ENCODE measurements at places on chromosomes 1 and 21.

DNA sequence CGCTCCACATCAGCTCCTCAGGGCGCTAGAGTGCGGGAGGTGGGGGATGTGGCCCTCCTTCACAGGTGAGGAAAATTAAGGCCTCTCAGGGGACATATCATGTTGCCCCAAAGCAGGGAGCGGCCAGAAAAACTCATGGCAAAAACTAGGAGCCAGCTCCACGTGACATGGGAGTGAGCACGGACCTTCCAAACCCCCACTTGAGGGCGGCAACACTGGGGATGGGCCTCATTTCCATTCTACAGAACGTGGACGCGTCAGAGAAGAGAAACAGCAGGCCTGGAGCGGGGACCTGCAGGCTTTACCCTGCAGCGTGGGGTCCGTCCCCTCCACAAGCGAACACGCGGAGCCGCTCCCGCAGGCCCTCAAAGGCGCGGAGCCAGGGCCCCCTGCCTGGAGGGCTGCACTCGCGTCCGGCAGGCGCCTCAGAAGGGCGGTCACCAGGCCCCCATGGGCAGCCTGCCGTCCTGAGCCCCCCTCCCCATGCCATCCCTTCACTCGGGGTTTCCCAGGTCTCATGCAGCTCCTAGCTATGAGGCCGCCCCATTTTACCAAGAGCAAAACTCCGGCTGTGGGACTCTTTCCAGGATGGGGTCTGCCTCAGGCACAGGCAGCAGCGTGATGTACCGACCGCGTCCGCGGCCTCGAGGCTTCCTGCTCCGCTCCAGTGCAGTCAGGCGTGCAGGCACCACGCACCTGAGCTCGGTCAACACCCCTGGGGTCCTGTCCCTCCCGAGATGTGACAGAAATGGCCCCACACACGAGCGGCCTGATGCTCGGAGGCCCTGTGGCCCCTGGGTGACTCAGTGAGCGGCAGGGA, 5.5 kb downstream of the CFAP410 start:
- DNase-seq, result no peak

GRCh38 chr1:228145463-228146416, 4.0 kb upstream of the GJC2 start:
- DNase-seq, result no peak

DNA sequence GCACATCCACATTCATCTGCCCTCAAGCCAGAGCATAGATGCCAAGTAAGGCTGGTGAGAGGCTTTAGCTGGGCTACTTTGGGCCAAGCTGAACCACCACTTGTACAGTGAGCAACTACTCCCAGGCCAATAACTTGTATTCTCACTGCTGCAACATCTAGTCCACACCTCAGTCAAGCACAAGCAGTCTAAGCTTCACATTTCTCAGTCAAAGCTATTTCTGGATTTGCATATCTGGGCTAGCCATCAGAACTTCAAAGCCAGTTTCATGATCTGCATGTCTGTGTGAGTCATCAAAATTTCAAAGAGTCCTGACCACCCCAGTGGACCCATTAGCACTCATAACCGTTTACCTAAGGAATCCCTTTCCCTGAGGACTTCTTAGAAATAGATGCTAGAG, 77.7 kb upstream of the DIRAS3 start:
- no peak for DNase-seq

DNA sequence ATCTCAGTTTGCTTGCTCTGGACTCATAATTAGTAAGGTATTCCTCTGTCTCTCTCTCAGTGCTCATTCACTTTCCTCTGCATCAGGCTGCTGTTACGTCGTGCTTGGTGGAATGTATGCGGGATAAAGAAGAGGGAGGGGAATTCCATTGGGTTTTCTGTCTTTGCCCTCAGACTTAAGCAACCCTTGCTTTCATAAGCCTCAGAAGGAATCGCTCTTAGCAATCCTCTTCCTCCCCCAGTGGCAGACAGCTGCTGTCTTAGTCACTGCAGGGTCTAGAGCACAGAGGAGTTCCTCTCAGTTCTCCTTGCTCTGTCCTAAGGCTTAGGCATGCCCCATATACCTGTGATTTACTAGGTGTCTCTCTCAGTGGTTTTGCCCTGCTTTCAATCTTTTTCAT, 19.1 kb upstream of the NTMT2 start:
- DNase-seq, result peak; percentile 28

GRCh38 chr1:201013031-201013485, 10.5 kb downstream of the KIF21B start:
- DNase-seq, result no peak

DNA sequence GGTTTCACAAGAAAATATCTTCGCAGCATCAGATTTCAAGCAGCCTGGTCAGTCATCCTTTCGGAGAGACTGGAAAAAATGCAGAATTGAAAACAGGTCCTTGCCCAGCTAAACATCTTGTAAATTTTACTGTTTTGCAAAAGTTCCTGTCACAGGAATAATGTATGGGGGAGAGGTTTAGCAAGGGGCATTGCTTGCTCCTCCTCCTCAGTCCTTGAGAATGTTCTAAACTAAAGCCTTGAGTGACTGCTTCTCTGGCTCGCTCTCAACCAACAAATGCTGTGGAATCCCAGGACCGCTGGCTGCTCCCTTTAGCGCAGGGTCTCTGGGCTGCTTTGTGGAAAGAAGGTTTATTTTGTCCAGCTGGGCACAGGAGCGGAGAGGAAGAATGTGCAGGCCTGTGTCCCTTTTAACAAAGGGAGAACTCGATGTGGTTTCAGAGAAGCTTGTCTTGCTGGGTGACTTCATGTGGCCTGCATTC, 33.6 kb upstream of the FHAD1 start:
- DNase-seq, result peak; percentile 18

GRCh38 chr1:90358448-90358847, 358.7 kb downstream of the BARHL2 start:
- no peak for DNase-seq

DNA sequence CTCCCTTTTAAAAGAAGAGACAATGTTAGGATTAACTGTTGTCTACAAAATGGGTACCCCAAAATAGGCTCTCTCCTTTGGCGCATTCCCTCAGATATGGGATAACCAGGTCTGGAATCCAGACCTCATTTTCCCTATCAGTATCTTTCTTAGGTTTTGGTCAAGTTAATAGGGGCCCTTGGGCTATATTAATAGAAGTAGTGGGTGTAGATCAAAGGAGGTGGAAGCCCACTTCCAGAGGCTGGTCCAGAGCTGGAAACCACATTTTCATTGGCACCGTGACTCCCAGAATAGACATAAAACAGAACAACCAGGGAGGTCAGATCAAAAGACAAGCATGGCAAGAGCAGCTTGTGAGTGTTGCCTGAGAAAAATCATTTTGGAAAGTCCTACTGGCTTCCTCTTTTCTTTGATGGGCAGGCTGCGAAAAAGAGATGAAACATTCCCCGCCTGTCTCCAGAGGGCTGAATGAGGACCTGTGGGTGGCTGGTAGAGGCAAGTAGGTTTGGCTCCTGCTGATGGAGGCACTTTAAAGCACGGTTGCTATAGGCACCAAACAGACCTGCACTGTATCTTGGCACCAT, 25.8 kb upstream of the KIF21B start:
- DNase-seq, result no peak

- no peak for DNase-seq
Measured at GRCh38 chr21:36728371-36729111, 29.6 kb downstream of the SIM2 start.

DNA sequence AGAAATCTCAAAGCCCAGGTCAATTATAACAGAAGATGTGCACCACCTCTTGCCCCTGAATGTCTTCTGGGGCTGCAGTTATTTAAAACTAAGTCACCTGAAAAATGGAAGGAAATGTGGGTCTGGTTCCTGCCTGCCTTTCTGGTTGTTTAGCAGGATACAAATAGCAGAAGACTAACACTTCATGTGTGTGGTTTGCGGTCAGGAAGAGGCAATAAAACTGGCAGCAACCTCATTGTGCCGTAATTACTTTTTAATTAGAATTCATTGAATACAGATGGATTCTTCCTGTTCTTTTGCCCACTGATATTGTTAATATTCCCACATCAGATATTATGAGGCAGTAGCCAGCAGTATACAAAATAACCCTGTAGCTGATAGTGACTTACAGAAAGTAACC, 345.7 kb downstream of the ZNF326 start:
- DNase-seq, result no peak

DNA sequence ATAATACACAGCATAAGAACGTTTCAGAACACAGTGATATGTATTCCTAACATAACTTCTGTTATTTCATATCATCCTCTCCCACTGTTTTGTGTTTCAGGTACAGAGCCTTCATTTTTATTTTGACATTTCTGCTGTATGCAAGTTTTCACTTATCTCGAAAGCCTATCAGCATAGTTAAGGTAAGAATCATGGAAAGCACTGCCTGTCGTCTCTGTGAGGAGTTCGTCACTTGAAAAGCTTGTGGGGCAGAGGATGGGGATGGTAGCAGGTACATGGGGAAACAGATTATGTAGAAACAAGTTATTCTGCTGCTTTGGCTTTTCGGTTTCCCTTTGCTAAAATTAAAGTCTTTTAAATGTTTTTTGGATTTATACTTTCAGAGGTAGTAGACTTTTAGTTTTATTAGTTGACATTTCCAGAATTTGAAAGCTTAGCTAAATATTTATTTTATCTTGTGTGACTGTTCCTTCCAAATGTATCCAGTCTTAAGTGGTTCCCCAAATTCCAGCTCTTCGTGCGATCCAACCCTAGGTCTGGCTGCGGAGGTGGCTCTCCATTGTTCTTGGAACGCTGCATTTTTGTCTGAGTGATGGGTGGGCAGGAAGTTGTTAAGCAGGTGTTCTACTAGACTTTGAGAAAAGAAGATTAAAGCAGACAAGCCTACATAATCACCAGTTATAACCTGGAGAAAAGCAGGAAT, 12.2 kb downstream of the SLC37A1 start:
- no peak for DNase-seq

- no peak for DNase-seq
Measured at GRCh38 chr1:1687846-1688245, 4.7 kb downstream of the SLC35E2B start.

GRCh38 chr1:86154571-86155050, 2.0 kb downstream of the COL24A1 start:
- DNase-seq, result peak; percentile 18

- no peak for DNase-seq
Measured at GRCh38 chr1:166174108-166174507, 7.3 kb upstream of the FAM78B start.

DNA sequence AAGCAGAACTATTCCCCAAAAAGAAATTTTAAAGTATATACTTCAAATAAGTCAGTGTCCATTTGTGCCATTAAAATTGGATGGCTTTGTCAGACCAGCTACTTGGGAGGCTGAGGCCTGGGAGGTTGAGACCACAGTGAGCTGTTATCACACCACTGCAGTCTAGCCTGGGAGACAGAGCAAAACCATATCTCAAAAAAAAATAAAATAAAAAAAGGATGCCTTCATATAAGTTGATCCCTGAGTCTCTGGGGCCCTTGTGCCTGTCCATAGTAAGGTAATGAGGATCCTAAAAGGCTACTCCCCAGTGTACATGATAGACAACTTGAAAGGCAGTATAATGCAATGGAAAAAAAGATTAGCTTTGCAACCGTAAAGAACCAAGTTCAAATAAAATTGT, 81.2 kb upstream of the BARHL2 start:
- no peak for DNase-seq

DNA sequence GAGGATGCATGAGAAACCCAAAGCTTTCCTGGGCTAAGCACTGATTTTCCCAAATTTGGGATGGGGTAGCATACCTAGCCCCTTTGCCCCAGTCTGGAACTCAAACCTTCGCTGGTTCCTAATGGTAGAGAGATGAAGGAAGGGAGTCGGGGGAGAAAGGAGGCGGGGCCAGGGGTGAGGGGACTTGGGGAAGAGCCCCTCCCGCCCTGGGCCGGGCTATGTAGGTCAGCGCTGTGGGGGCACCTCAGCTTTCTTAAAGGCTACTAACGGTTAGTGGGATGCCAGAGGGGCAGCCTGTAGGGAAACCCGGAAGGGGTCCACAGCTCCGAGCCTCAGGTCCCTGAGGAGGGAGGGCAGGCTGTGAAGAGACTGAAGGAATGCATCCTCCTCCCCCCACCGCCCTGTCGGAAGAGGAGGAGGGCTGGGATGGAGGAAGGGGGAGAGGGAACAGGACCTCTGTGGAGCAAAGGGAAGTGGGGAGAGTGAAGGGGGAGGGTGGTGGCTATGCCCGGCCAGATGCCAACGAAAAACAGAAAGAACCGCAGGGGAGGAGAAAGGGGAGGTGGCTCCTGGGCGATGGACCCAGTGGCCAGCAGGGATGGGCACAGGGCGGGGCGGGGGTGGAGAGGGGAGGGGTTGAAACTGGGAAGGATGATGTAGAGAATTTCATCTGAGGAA, 1.3 kb downstream of the CADM3 start:
- no peak for DNase-seq

- DNase-seq, result no peak
Measured at GRCh38 chr21:41683815-41684214, 83.0 kb downstream of the RIPK4 start.

DNA sequence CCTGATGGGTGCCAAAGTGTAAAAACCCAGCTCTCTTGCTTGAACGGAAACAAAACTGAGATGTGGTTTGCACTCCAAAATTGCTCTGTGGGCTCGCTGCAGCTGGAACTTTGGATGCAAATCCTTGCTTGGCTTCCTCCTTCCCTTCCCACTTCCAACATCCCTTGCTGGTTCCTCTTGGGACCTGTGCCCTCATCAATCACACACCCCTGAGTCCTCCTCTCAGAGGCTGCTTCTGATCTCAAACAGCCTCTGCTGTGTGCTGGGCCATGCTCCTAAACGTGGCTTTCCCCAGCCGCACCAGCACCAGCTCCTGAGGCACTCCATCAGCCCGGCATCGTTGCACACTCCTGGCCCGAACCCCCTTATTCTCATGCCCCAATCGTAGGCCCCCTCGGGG, 124.3 kb upstream of the RAB4A start:
- no peak for DNase-seq

DNA sequence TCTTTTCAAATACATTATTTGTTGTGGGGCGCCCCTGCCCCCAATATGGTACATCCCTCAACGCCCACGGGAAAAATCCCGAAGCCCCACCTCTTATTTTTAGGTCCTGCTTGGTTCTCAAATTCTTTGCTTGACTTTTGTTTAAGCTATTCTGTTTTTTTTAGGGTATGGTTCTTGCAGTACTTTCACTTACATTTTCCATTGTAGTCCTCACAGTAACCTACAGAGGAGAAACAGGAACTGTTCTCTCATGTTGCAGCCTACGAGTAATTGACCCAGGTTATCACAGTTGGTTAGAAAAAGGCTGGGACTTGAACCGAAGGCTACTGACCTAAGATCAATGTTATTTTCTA, 697 bp upstream of the C21orf91 start:
- DNase-seq, result no peak

- no peak for DNase-seq
Measured at GRCh38 chr1:197342669-197343068, 74.6 kb downstream of the CRB1 start.

DNA sequence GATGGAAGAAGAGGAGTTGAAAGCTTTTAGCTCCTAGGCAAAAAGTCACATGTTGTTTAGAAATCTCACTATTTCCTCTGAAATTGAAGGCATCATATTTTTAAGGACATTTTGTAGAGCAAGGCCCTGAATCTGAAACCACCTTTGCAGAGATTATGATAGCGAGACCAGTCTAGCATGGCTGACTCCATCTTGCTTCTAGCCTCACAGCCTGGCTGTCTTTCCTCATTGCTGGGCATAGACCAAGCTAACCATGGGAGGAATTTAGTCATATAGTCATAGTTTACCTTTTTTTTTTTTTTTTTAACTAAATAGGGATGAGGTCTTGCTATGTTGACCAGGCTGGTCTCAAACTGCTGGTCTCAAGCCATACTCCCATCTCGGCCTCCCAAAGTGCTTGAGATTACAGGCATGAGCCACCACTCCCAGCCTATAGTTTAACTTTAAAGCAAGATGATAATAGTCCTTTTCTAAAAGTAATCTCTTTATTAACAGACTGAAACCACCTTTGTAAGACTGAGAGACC, 42.2 kb upstream of the ZNF326 start:
- DNase-seq, result no peak
